ENCODE measurements at places on chromosomes 5 and 9.

DNA sequence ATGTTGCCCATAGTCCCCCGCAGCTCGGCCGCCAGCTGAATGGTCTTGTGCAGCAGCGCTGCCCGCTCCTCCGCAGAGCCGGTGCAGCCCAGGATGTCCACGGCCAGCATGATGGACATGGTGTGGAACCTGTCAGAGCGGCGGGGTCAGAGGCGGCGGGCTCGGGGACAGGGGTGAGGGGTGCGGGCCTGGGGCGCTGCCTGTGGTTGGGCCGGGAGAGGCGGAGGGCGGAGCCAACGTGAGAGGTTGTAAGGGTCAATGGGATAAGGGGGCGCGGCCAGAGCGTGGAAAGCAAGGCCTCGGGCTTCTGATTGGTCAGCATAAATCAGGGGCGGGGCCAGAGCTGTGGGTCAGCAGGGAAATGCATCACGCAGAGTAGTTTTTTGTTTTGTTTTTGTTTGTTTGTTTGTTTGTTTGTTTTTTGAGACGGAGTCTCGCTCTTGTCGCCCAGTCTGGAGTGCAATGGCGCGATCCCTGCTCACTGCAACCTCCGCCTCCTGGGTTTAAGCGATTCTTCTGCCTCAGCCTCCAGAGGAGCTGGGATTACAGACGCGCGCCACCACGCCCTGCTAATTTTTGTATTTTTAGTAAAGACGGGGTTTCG, 6.8 kb upstream of the TOR2A start:
- DNase-seq, result peak; percentile 72

DNA sequence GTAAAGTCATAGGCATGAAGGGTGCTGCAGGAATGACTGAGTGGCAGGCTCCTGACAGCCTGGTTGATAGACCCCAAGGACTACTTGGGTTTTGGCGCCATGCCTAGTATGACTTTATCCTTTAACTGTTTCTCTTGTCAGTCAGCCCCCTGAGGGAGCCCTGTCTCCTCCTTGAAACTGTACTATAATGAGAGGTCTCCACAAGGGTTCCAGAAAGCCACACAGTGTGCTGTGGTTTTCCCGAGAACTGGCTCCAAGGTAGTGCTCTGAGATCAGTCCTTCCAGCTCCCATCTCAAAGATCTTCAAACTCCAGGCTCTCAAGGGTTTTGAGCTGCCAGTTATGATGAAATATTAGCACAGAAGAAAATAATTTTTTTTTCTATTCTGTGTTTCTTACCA, 26.7 kb upstream of the TNC start:
- no peak for DNase-seq

DNA sequence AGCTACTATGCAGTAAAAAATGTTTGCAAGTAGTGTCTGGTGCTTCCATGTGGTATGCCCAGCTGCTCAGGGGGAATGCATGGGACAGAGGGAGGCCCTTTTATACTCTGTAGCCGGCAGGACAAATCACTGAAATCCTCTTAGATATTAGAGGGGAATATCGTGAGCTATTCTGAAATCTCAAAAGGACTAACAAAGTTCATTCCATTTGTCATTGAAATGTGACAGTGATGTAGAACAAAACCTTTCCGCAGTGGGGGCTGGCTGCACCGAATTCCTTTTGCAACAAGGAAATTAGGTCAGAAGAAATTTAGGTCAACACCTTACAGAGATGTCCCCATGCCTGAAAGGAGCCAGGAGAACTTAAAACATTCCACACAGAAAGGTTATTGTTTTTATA, 72.4 kb upstream of the MEF2C start:
- no peak for DNase-seq

GRCh38 chr9:137055385-137056364, 1.8 kb upstream of the ENTPD2 start:
- DNase-seq, result peak; percentile 96

DNA sequence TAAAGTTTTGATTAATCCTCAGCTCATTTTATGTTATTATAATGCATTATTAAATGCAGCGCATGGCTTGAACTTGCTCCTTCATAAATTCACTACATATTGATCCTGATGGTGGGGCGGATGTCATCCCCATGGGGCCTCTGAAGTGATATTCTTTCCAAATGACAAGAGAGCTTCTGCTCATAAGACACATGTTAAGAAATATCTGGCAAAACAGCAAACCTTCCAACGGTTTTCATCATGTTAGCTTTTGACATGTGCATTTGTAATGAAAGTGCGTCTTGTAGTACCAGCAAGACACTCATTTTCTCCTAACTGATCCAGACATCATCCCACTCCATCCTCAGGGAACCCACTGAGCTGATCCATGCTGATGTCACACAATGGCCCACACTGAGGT, 45.7 kb downstream of the SEMA5A start:
- DNase-seq, result peak; percentile 41

DNA sequence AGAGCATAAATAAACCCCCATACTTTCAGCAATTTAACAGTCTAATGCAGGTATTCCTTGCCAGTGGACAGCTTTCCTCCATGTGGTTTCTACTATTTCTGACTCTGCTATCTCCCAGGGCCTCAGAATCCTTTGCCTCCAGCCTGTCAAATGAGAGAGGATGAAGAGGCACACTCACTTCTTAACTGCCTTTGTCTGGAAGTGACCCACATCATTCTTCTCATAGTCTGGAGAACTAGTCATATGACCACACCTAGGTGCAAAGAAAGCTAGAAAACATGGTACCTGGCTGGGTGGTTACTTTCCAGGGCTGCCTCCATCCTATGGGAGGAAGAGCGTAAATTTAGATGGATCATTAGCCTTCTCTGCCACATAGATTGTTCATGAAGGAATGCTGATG, 22.5 kb downstream of the PALM2AKAP2 start:
- DNase-seq, result no peak

GRCh38 chr5:179385914-179386313, 40.7 kb upstream of the ADAMTS2 start:
- no peak for DNase-seq

- DNase-seq, result no peak
Observed at GRCh38 chr5:96687080-96687479, 24.9 kb downstream of the CAST start.

- DNase-seq, result peak; percentile 61
Observed at GRCh38 chr5:137867664-137868063, at the start of gene MYOT. MYOT (plus strand) TSS chr5:137867860; CDS start chr5:137870652, 2,792 bp downstream.

DNA sequence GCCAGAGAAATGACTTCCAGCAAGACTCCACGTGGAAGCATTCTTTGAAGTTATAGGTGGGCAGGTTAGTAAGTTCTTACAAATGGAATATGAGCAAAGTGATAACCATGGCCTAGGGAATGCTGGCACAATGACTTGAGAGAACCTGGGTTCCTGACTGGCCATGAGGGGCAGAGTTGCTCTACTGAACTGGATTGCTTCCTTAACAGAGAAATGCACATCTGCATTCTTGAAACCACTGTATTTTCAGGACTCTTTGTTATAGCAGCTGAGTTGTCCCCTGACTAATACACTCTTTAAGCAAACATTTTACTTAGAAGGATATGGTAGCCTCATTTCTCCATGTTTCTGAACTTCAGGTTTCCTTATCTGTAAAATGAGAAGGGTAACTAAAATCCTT, 108.3 kb upstream of the GNA14 start:
- no peak for DNase-seq

DNA sequence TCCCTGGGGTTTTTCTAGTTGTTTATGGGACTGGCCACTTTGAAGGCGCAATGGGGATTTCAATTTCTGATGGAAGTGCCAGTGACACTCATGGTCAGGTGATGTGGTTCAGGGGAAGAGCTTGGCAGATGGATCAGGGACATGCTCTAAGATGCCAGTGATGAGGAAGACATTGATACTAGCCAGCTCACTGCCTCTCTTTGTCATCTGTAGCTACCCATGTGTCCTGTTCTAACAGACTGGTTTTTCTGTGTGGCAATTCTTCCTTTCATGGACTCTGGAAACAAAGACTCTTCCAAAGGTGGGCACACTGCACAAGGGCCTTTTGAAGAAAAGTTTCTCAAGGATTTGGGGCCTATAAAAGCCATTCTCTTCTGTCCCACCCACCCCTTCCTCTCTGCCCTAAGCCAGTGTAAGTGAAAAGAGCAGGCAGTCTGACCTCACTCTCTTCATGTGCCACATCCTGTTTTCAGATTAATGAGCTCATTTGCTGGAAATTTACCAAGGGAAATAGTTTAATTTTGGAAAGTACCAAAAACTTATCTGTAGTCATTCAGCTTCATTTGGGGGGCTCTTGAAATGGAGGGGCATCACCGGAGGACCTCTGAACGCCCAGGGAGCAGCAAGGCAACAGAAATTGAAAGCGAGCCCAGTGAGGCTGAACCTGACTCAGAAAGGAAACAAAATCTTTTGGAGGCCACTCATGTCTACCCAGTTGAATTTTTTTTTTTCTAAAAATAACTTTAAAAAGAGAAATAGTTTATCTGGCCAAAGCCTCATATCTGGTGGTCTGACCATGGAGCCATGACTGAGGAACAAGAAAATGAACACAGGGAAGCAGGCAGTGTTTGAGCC, 4.9 kb upstream of the TRAF1 start:
- DNase-seq, result peak; percentile 72

DNA sequence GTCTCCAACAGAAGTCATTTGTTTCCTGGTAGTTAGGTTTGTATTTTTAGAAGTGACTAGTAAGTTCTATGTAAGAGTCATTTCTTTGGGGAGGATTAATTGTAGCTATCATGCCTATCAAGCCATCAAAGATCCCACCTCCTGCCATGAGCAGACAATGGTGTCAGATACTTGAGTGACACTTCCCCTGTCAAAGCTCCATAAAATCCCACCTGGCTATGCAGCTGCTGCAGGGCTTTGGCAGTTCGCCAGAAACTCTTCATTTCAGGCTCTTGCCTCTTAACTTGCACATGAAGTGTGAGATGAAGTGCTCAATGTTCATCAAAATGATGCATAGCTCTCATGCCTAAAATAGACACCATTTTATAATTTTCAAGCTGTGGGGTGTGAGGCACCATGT, 312.1 kb downstream of the CDH12 start:
- peak; percentile 65 for DNase-seq

DNA sequence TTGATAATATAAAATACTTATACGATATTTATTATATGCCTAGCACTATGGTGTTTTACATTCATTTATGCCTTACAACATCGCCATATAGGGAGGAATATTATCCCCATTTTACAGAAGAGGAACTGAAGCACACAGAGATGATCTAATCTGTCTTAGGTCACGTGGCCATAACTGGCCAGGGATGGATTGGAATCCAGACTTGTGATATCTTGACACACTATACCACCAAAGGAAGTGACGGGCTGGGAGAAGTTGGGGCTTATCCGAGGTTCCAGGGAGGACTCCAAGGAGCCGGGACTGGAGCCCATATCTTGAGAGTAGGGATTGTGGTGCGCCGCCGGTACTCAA, 129.8 kb downstream of the TMEM174 start:
- DNase-seq, result no peak

DNA sequence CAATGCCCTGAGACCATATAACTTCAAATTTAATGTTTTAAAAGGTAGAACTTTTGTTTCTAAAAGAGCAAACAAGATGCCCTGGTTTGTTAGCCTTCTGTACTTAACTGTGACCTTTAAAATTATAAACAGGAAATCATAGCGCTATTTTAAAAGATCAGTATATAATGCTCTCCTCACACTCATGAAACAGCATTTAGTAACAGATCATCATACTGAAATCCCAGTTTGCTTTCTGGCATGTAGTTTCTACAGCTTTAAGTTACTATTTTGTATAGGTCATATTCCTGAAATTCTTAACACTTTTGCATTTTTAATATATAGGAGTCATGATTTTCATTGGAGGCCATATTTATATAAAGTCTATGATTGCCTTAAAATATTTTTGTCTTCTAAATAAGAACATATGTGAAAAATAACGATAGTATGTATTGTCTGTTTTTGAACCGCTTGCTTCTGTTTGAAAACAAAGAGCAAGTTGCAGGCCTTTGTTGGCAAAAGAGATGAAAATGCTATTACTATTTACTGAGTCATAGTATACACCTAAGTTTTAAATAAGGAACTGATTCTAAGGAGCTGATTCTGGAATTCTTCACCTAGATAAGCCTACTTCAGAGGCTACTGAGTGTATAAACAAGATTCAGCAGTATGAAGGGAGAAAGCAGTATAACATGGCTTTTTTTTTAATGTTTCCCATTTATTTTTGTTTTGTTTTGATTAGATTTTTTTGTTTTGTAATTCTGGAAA, 20.5 kb downstream of the SRFBP1 start:
- DNase-seq, result no peak

DNA sequence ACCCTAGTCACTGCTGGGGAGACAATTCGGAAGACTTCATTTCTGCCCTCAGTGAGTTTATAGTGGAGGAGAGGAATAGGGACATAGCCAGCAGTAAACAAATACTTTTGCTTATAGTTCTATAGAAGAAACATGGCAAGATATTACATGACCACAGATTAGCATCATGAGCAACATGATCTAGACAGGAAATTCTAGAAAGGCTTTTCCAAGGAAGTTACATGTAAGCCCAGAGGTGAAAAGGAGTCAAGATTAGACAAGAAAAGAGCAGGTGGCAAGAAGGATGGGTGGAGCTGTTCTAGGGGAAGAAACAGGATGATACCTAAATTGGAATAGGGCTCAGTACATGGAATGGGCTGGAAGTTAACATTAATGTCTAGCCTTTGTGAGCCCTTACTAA, 82.8 kb upstream of the MYO10 start:
- no peak for DNase-seq

DNA sequence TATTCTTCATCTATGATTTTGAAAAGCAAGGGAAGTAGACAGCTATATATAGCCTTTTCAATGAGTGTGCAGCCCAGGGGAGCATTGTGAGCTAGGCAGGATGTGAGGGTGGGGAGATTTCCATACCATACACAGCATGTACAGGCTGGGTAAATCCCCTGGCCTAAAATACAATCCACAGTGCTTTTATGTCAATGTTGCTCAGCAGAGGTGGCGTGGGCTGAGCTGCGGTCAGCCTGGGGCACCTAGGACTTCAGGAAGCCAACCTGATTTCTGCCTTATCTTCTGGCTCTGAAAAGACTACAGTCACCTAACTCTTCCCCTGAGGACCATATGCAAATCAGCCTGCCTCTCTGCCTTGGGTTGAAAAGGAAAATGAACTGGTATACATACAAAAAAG, 6.3 kb upstream of the GARIN3 start:
- peak; percentile 32 for DNase-seq

- DNase-seq, result no peak
Observed at GRCh38 chr5:151202381-151203139, 21.3 kb downstream of the CCDC69 start.

GRCh38 chr5:76982450-76982849, 29.6 kb downstream of the CRHBP start:
- no peak for DNase-seq

- no peak for DNase-seq
Observed at GRCh38 chr5:55219770-55220169, 7.3 kb downstream of the MCIDAS start.

DNA sequence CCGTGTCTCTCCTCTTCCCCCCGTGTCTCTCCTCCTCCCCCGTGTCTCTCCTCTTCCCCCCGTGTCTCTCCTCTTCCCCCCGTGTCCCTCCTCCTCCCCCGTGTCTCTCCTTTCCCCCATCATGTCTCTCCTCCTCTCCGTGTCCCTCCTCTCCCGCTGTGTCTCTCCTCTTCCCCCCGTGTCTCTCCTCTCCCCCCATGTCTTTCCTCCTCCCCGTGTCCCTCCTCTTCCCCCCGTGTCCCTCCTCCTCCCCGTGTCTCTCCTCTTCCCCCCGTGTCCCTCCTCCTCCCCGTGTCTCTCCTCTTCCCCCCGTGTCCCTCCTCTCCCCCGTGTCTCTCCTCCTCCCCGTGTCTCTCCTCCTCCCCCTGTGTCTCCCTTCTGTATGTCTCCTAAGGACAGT, 12.8 kb upstream of the RNU6ATAC start:
- DNase-seq, result no peak

- peak; percentile 40 for DNase-seq
Observed at GRCh38 chr5:53480416-53481158, at the start of gene FST. FST (plus strand) TSS chr5:53480629; CDS start chr5:53480792, 163 bp downstream.

Measured in muscle of leg (tissue), 16 donors.